Hair follicle dermal papilla cell (primary cell): ENCODE measurements at places on chromosomes 5 and 9. TPM values are rescaled to one million over a fixed set of nuclear protein-coding genes. Genes with fewer than 3 reads are reported as not detected.

Gene HARS1
- 46.7 and 49.7 TPM in 2 replicates for total RNA-seq

Gene SLC45A2
- total RNA-seq: 0.16 TPM in 1 of 2 replicates, not detected in the other

Gene FOXD4L6
- total RNA-seq: not detected in 2 replicates

Gene SLC46A2
- total RNA-seq: not detected in 2 replicates

Gene ARL14EPL
- total RNA-seq: 0.32 TPM in 1 of 2 replicates, not detected in the other

Gene CDH12
- total RNA-seq: 0.12 and 0.16 TPM in 2 replicates

Gene ANKRD34B
- not detected in 2 replicates for total RNA-seq

Gene IL13
- 0.16 and 0.24 TPM in 2 replicates for total RNA-seq

Gene MARCOL
- not detected in 2 replicates for total RNA-seq

Gene CACNA1B
- total RNA-seq: under 0.01 TPM in 2 replicates

Gene PTPN3
- 0.61 and 0.97 TPM in 2 replicates for total RNA-seq

Gene ECSCR
- 1.8 TPM in 1 of 2 replicates, not detected in the other for total RNA-seq

Gene TEK
- total RNA-seq: 0.32 and 0.73 TPM in 2 replicates

Gene GABRA1
- not detected in 2 replicates for total RNA-seq

Gene CERCAM
- total RNA-seq: 194 and 208 TPM in 2 replicates

Gene MAMDC2
- 9.9 and 27.4 TPM in 2 replicates for total RNA-seq

Gene PCDHB9
- total RNA-seq: 0.97 and 2.2 TPM in 2 replicates

Gene LRRC19
- not detected in 2 replicates for total RNA-seq

Gene NR2F1-AS1
- total RNA-seq: 26.2 and 28.6 TPM in 2 replicates

Gene BAAT
- total RNA-seq: 0.12 TPM in 1 of 2 replicates, not detected in the other

Gene GRHPR
- 151 and 195 TPM in 2 replicates for total RNA-seq

Gene SLCO4C1
- 0.49 and 0.65 TPM in 2 replicates for total RNA-seq

Gene POU4F3
- total RNA-seq: not detected in 2 replicates

Gene ANKRD18A
- total RNA-seq: not detected in 2 replicates

Gene IFNA13
- total RNA-seq: not detected in 2 replicates

Gene NMUR2
- not detected in 2 replicates for total RNA-seq

Gene ZNF883
- total RNA-seq: 4.7 and 6.3 TPM in 2 replicates

Gene SMIM3
- 51.9 TPM in 2 replicates for total RNA-seq

Gene SPEF2
- total RNA-seq: 5.5 and 10.5 TPM in 2 replicates

Gene ACTL7B
- total RNA-seq: under 0.01 TPM in 1 of 2 replicates, not detected in the other

Gene TRAF1
- 1.5 TPM in 2 replicates for total RNA-seq

Gene PKD2L2
- not detected in 2 replicates for total RNA-seq

Gene KLHL3
- total RNA-seq: 0.65 and 0.73 TPM in 2 replicates

Gene NR6A1
- 0.65 and 0.97 TPM in 2 replicates for total RNA-seq

Gene PCDHGB2
- 4.1 and 4.6 TPM in 2 replicates for total RNA-seq

Gene ENC1
- 48.9 and 119 TPM in 2 replicates for total RNA-seq

Gene PRR7
- 8.6 and 14.6 TPM in 2 replicates for total RNA-seq

Gene OR1J2
- 0.24 and 0.32 TPM in 2 replicates for total RNA-seq

Gene ABCA1
- 62.4 and 77.1 TPM in 2 replicates for total RNA-seq

Gene CD274
- total RNA-seq: 2.9 and 4.5 TPM in 2 replicates

Gene PCDHA7
- 0.36 and 0.49 TPM in 2 replicates for total RNA-seq

Gene CEL
- total RNA-seq: under 0.01 TPM in 1 of 2 replicates, not detected in the other

Gene SYNPO
- 1.9 and 2.7 TPM in 2 replicates for total RNA-seq

Gene TMED9
- 133 and 136 TPM in 2 replicates for total RNA-seq

Gene SPAG8
- 0.49 and 2.1 TPM in 2 replicates for total RNA-seq

Gene ENG
- 28.9 and 33.0 TPM in 2 replicates for total RNA-seq

Gene TPPP
- total RNA-seq: under 0.01 and 0.12 TPM in 2 replicates

Gene ALDH7A1
- 24.7 and 33.5 TPM in 2 replicates for total RNA-seq

Gene TMC1
- total RNA-seq: 0.85 and 1.5 TPM in 2 replicates

Gene CARTPT
- total RNA-seq: not detected in 2 replicates

Gene HMMR
- 0.65 and 2.2 TPM in 2 replicates for total RNA-seq

Gene THBS4
- 3.9 and 5.0 TPM in 2 replicates for total RNA-seq

Gene MLANA
- total RNA-seq: 0.32 TPM in 1 of 2 replicates, not detected in the other

Gene ACTBL2
- total RNA-seq: not detected in 2 replicates

Gene IFNK
- total RNA-seq: not detected in 2 replicates

Gene ANKRD31
- total RNA-seq: 0.24 and 0.32 TPM in 2 replicates

Gene PCDHGA1
- 1.1 and 1.6 TPM in 2 replicates for total RNA-seq
